ENCODE measurements at places on chromosomes 3 and 15.

- DNase-seq = no peak
These were observed 26.5 kb upstream of the RYK start for GRCh38 chr3:134277066-134277660.

GRCh38 chr3:36957862-36958686 lies 13.2 kb upstream of the TRANK1 start:
- no peak for DNase-seq

GRCh38 chr15:71124937-71125790 lies 9.9 kb downstream of the THSD4 start:
- no peak for DNase-seq

- no peak for DNase-seq
These were observed 162.5 kb downstream of the FMN1 start for GRCh38 chr15:33032053-33032452.
